ENCODE measurements at places on chromosomes 2 and 18. TPM values are rescaled to one million over a fixed set of nuclear protein-coding genes. Genes with fewer than 3 reads are reported as not detected.

Gene PLEK
- total RNA-seq = 1.8 TPM

Gene C1GALT1C1L
- not detected for total RNA-seq

Gene TMEM163
- 1.2 TPM for total RNA-seq

Gene ASB18
- total RNA-seq = not detected

Gene ANKRD30BL
- not detected for total RNA-seq

Gene SPP2
- total RNA-seq = 1.3 TPM

Gene AOX1
- 52.6 TPM for total RNA-seq

Gene RASGRP3
- 2.6 TPM for total RNA-seq

Gene SIX2
- not detected for total RNA-seq

Gene AQP12A
- total RNA-seq = not detected

Gene SERPINB4
- not detected for total RNA-seq

Gene NGEF
- total RNA-seq = 18.4 TPM

Gene GNLY
- total RNA-seq = 0.48 TPM

Gene C1QL2
- not detected for total RNA-seq

Gene CNTNAP5
- total RNA-seq = not detected

Gene TNFRSF11A
- 5.3 TPM for total RNA-seq

Gene GCG
- not detected for total RNA-seq

- DNase-seq = no peak
Observed at GRCh38 chr18:36580266-36580665, 248.5 kb downstream of the TPGS2 start.

- DNase-seq = no peak
Observed at GRCh38 chr2:45984896-45985473, 312.2 kb upstream of the EPAS1 start.

DNA sequence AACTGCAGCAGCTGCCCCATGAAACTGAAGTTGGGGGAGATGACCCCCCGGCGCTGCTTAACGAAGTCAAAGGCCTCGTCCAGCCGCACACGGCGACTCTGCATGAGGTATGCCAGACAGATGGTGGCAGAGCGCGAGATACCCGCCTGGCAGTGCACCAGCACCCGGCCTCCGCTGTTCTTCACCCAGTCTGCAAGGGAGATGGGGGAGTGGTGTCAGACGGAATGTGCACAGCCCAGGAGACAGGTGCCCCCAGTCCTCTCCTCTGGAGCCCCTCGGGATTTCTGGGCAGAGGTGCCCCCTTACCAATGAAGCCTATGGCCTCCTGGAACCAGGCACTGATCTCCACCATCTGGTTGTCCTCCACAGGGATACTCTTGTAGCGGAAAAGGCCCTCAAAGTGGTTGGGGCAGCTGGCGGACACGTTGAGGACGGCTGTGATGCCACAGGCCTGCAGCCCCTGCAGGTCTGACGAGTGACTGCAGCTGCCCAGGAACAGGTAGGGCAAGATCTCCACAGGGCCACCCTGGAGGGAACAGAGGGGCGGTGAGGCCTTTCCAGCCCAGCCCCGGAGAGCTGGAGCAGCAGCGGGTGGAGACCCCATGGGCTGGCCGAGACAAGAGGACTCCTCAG lies 1.3 kb downstream of the DUSP2 start:
- no peak for DNase-seq

- no peak for DNase-seq
Observed at GRCh38 chr2:216680951-216681629, 14.3 kb downstream of the IGFBP5 start.

DNA sequence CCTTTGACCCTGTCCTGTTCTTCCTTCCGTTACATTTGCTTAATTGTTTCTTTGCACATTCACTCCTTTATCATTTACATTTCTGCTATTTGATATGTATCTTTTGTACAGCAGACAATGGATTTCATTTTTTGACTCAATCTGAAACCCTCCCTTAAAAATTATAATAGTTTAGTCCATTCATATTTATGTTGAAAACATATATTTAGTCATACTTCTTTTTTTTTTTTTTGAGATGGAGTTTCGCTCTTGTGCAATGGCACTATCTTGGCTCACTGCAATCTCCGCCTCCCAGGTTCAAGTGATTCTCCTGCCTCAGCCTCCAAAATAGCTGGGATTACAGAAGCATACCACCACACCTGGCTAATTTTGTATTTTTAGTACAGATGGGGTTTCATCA lies 95.3 kb upstream of the TGFA start:
- no peak for DNase-seq

GRCh38 chr2:118169359-118170005 lies 81.2 kb downstream of the INSIG2 start:
- DNase-seq = no peak

DNA sequence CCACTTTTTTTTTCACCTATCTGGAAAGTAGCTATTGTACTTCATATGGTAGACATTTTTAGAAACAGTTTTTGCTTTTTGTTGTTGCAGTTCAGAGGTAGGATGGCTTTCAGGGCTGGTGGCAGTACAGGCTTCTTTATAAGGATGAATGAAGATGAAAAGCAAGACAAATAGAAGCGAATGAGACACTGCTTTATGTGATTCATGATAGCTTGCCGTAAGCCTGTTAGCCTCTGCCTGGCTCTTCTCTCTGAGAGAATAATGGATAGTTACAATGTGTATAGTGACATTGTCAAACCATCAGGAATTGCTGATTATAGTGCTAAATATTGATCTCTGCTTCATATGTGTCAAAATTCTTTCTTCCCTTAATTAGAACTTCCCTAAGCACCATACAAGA lies 173.7 kb downstream of the NR4A2 start:
- DNase-seq = no peak

DNA sequence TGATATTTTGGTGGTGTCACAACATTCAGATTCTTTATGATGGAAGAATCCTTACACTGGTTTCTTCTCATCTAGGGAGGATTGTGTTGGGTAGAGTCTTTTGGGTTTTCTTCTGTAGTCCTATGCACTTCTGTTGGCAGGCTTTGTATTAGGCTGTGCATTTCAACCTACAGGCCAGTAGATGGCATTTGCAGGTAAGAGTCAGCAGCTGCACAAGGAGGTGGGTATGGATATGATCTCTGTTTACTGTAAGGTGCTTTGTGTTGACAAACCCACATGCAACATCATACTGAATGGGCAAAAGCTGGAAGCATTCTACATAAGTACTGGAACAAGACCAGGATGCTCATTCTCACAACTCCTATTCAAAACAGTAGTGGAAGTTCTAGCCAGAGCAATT lies 656.8 kb downstream of the METTL4 start:
- no peak for DNase-seq

DNA sequence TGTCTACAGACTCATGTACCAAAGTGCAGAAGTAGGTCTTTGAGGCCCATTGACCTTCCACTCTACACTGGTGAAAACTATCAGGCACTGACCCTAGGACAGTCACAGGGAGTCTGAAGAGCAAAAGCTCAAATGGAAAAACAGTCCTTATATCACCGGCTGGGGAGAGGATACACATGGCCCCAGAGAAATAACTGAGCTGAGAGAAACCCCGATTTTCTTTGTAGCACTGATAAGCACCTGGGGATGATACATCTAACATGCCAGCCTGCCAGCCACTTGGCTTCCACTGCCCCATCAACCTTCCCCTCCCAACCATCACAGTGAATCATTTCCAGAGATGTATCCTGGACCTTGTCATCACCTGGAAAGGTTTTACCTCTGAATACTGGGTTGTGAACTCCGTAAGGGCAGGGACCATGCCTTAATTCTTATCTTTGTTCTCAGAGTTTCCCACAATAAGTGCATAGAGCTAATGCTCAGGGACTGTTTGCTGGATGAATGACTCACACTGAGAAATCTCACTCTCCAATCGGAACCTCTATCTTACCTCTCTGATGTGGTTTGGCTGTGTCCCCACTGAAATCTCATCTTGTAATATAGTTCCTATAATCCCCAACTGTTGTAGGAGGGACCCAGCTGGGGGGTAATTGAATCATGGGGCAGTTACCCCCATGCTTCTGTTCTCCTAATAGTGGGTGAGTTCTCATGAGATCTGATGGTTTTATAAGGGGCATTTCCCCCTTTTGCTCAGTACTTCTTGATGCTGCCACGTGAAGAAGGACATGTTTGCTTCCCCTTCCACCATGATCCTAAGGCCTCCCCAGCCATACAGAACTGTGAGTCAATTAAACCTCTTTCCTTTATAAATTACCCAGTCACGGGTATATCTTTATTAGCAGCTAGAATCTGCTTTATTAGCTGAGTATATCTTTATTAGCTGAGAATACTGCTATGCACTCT lies 37.1 kb downstream of the EVA1A start:
- no peak for DNase-seq

GRCh38 chr18:48679236-48679635 lies 140.4 kb downstream of the CTIF start:
- DNase-seq = no peak

GRCh38 chr2:213065583-213066442 lies 85.6 kb downstream of the IKZF2 start:
- no peak for DNase-seq

DNA sequence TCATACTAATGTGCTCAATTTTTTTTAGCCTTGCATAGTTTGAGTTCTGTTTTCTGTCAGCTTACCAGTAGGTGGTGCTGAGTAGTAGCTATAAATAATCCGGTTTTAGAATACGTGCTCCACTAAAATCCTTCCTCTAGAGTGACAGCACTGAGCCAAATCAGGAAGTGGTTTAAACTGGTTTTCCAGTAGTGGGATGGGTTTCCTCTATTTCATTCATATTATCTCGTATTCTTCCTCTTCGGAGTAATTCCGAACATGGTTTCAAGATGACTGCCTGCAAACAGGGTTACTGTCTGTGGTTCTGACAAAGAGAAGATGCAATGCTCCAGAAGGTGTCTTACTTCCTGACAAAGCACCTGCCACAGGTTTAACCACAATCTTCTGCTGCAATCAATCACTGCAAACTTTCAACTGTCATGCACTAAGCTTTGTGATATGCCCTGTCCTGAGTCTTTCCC lies 496.9 kb upstream of the VRK2 start:
- no peak for DNase-seq

GRCh38 chr2:66850376-66850775 lies 415.5 kb downstream of the MEIS1 start:
- no peak for DNase-seq

DNA sequence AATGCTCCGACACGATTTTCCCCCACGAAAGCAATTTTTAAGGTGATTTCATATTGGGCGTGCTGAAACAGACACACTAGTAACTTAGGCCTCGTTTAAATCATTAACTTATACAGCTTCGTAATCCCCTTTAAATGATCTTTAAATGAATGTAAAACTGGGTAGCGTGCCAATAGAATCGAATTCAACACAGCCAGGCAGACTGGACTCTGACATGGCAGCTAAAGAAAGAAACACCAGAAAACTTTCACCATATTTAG lies 2.4 kb upstream of the ID2 start:
- DNase-seq = no peak

- DNase-seq = no peak
Observed at GRCh38 chr2:30358842-30359241, 88.2 kb upstream of the LCLAT1 start.

DNA sequence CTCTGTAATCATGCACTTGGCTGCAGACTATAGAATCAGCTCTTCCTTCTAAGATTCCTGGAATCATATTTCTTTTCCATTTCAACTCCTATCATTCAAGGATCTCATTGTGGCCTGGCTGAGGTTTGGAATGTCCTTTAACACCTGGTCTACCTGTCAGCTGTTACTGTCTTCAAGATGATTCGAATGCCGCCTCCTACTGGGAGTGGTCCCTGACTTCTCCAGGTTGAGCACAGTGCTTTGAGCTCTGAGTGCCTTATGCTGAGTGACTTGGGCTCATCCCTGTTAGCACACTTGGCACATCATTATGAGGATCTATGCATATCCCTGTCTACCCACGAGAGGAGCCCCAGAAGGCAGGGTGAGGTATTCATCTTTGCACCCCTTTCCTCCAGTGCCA lies 87.6 kb downstream of the MARCHF4 start:
- DNase-seq = no peak

DNA sequence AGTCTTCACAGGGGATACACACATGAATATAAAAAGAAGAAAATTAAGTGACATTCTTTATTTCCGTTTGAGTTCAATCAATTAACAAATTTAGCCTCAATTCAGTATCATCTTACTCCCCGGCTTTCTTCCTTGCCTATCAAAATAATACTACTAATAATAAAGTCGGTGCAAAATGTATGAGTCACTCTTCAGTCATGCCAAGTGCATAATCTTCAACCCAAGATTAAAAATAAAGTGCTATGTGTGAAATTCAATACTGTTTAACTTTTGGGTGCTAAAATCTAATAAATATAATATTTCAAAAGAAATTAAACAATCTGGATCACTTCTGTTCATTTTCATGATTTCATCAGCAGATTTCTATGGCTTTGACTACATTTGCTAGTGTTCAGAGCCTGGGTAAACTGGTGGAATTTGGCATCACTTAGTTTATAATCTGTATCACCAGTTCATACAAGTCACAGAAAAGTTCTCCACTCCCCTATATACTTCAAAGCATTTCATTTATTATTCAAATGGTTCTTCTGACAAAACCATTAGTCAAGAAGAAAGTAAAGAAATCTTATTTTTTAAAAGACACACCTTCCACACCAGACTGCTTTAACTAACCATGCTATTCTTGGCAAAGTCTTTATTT lies 183.6 kb downstream of the THADA start:
- no peak for DNase-seq

- DNase-seq = no peak
Observed at GRCh38 chr2:101081375-101081907, 69.7 kb downstream of the TBC1D8 start.

DNA sequence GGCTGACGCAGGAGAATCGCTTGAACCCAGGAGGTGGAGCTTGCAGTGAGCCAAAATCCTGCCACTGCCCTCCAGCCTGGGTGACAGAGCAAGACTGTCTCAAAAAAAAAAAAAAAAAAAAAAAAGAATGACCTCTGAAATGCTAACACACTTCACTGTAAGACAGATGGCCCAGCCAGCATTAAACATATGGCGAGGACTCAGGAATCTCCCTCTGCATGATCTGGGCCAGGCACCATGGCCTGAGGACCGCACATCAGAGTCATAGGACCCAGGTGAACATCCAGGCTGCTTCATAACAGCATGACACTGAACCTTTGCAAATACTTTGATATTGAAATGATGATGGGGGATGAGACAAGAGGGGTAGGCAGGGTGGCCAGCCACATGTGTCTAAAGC lies 56.1 kb upstream of the DNMT3A start:
- no peak for DNase-seq

DNA sequence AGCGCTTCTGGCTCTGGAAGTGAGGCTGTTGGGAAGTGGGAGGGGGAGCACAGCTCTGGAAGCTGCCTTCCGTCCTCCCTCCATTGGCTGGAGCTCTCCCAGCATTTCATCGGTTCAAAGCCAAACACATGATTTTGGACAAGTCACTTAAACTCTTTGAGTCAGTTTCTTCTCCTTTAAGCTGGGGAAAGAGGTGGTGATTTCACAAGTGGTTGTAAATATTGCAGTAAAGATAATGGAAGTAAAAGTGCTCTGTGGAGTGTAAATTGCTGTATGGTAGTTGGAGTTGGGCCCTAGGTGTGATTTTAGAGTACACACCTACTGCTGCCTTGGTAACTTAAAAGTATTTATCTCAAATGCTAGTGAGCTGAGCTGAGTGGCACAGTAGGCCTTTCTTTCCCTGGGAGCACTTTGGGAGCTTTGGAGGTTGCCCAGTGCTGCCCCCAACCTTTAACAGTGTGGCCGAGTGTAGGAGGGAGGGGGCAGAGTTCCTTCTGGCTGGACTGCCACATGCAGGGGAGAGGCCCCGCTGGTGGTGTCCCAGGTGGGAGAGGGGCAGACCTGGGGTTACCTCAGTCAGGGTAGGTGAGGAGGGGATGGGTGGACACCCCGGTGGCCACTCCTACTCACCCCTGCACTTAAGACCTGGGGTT lies 54.7 kb downstream of the ASAP2 start:
- DNase-seq = peak; percentile 84

- DNase-seq = no peak
Observed at GRCh38 chr2:241030883-241031282, 32.5 kb downstream of the SNED1 start.
